ENCODE measurements at places on chromosomes 7 and 10.

GRCh38 chr7:116616555-116617059 lies 55.4 kb upstream of the MET start:
- no peak for DNase-seq

GRCh38 chr10:129105266-129105665 lies 361.8 kb upstream of the MGMT start:
- DNase-seq = no peak

DNA sequence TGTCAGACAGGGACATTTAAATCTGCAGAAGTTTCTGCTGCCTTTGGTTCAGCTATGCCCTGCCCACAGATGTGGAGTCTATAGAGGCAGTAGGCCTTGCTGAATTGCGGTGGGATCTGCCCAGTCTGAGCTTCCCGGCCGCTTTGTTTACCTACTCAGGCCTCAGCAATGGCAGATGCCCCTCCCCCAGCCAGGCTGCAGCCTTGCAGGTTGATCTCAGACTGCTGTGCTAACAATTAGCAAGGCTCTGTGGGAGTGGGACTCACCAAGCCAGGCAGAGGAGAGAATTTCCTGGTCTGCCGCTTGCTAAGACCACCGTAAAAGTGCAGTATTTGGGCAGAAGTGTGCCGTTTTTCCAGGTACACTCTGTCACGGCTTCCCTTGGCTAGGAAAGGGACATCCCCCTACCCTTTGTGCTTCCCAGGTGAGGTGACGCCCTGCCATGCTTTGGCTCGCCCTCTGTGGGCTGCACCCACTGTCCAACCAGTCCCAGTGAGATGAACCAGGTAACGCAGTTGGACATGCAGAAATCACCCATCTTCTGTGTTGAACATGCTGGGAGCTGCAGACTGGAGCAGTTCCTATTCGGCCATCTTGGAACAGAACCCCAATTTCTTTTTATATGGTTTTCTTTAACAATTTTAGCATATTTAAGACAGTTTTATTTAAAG lies 28.4 kb upstream of the VWDE start:
- no peak for DNase-seq

DNA sequence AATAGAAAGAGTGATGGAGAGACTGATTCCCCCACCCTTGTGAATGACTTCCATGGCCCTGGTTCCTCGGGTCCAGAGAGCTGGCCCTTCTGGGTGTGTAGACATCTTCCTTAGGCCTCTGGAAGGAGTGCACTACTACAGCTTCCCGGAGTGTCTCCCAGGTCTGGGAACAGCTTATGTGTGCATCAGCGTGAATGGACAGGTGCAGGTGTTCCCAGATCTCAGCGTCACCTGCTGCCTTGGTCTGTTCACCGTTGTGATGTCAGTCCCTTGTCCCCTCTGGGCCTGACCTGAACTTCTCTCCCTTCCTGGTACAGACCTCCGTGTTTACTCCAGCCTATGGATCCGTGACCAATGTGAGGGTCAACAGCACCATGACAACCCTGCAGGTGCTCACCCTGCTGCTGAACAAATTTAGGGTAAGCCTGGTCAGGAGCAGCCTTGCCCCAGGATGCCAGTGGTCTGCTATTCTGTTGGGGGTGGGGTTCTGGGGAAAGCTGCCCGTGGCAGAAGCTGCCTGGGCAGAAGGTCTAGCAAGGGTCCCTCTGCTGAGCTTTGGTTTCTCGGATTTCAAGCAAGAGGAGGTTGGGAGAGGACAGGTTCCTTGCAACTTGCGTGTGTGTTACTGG lies 10.5 kb upstream of the DEPP1 start:
- DNase-seq = no peak

- no peak for DNase-seq
These were observed 41.9 kb downstream of the MGAM2 start for GRCh38 chr7:142153400-142153799.

GRCh38 chr7:80135309-80136104 lies 876 bp downstream of the GNAI1 start:
- no peak for DNase-seq

DNA sequence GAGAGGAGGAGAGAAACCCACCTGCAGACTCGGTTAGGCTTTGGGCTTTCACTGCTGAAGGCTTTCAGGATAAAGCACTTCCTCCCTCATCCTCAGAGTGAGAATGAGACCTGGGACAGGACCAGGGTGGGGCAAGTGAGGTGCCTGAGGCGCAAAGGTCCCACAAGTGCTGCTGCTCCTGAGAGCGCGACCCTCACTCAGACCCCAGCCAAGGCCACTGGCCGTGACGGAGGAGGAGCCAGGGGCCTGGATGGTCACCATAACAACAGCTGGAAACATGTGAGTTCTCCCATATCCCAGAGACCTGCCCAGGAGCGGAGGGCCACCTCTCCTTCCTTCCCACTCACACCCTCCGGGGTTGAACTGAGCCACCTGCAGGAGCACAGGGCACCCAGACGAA lies 46.9 kb upstream of the MKRN1 start:
- no peak for DNase-seq

DNA sequence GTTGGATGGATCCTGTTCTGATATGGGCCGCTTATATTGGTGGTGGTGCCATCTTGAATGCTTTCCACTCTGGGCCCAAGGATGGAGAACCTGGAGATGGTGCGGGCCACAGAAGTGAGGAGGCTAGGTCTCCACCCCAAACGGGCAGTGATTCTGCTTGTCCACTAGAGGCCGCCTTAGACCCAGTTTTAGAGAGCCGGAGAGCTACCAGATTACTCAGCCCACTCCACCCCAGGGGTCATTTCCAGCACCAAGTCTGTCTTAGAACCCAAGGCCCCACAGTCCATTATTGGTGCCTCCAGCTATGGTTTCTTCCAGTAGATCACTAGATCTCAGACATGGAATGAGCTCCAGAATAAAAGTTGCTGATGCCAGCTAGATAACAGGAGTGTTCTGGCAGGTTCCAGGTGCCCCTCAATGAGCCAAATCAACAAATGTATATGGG lies 11.8 kb upstream of the CAMK2G start:
- DNase-seq = peak; percentile 82

- peak; percentile 17 for DNase-seq
These were observed at the start of gene CAMK1D for GRCh38 chr10:12348870-12349628. TSS of gene CAMK1D (plus strand) at chr10:12349547.
